ENCODE measurements at places on chromosomes 6 and 20.

DNA sequence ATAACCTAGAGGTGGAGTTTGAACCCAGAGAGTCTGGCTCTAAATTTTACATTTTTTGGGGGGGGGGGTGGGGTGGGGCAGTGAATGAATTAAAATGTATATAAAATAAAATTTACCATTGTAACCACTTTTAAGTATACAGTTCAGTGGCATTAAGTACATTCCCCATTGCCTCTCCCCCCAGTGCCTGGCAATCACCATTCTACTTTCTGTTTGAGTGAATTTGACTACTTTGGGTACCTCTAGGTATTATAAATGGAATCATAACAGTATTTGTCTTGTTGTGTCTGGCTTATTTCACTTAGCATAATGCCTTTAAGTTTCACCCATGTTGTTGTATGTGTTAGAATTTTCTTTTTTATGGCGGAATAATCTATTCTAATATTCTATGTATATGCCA, 2.7 kb downstream of the FAM110A start:
- DNase-seq: no peak

- no peak for DNase-seq
These were observed 225.9 kb downstream of the PTPRT start for GRCh38 chr20:42963796-42964195.

DNA sequence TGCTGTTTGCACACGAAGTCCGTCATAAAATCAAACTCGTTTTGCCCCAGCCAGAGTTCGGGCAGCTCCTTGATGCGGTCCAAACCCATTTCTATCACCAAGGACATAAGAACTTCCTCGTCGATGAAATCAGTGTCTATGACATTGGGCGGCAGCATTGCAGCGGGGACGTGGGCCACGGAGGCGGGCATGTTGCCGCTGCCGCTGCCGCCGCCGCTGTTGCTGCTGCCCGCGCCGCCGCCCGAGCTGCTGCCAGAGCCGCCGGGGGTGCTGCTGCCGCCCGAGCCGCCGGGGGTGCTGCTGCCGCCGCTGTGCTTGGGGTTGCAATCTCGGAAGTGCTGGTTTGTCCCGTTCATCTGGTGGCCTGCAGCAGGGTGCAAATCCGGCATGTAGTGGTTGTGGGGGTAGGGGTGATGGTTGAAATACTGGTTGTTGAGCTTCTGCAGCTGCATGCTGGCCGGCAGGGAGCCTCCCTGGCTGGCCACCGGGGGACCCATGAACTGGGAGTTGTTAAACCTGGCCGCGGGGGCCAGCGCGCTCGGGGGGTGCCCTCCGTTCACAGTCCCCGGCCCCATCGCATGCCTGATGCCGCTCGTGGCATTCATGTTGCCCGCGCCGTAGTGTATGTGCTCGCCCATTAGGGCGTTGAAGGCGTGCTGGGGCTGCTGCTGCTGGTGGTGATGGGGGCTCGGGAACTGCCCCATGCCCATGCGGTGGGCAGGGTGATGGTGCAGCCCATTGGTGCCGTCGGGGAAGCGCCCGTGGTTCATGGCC, 1.1 kb downstream of the CITED2 start:
- DNase-seq: no peak

DNA sequence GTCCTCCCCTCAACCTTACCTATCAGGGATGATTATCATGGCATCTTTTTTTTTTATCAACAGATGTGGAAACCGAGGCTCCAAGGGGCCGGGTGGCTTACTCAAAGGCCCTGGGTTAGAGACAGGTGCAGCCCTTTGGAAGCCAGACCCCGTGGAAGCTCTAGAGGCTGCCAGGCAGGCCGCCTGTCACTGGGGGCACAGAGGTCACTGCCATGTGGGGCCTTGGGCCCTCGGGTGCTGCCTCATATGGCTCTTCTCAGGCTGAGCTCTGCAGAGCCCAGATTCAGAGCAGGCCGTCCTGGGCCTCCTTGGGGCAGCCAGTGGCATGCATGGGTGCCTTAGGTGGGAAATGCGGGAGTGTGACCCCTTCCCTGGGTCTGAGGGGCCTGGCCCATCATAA, 136.3 kb downstream of the PHACTR3 start:
- no peak for DNase-seq

- DNase-seq: no peak
These were observed 173.3 kb downstream of the PRDM13 start for GRCh38 chr6:99779631-99780555.

Data from fibroblast of skin of left quadriceps (primary cell).